ENCODE measurements at places on chromosomes 11 and 22.
A peak's percentile ranks its signal among the peaks of the same experiment; 100 is the strongest.

GRCh38 chr11:71249301-71249700 is 3.1 kb downstream of the SHANK2 start:
- no peak for DNase-seq

GRCh38 chr11:102653744-102654291 is 28.7 kb upstream of the MMP20 start:
- no peak for DNase-seq

GRCh38 chr11:12207384-12208150 is 97.2 kb downstream of the MICAL2 start:
- DNase-seq = no peak

- DNase-seq = no peak
These were observed 918 bp downstream of the CHORDC1 start for GRCh38 chr11:90221803-90222458.

GRCh38 chr11:79263001-79263400 is 177.8 kb downstream of the TENM4 start:
- DNase-seq = no peak

GRCh38 chr11:911031-911889 is 650 bp upstream of the CHID1 start:
- DNase-seq = no peak

DNA sequence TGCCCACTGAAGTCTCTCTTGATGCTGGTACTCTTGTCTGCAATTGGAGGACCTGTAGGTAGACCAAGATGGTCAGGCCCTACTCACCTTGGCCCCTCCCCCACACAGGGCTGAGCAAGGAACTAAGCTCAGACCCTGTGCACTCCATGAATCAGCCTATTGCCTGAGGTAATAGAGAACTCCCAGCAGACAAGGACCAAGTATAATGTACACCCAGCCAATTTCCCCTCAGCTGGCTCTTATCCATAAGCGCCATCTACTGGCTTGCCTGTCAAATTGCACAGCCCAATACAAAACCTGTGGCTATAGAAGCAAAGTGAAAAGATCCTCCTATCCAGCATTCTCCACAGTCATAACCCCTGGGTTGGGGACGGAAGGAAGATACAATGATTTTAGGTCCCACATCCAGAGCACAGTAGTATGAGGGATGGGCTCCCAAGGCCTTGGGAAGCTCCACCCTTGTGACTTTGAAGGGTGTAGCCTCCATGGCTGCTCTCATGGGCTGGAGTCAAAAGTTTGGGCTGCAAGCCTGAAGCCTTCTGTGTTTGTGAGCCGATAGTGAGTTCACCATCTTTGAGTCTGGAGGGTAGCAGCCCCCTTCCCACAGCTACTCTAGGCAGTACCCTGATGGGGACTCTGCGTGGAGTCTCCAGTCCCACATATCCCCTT is 56.0 kb downstream of the GLYATL2 start:
- peak; percentile 10 for DNase-seq

- no peak for DNase-seq
These were observed 129.1 kb upstream of the ARHGAP42 start for GRCh38 chr11:100557830-100558611.

- no peak for DNase-seq
These were observed 40.8 kb upstream of the FTH1 start for GRCh38 chr11:62008193-62008592.

DNA sequence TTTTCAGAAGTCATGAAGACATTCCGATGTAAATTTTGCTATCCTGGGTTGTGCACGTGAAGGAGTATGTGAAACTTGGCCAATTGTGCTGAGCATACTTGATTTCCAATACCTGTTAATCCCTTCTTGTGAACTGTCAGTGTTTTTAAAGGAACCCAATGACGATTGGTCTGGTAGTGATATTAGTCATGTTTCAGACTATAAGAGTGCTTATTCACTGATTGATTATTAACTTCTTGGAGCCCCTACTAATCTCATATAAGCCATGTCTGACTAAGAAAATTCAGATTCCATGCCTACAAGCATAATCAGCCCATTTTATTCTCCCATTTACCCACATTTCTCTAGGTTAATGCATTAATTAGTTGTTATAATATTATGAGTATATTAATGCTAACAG is 330.8 kb upstream of the MTNR1B start:
- DNase-seq = no peak

GRCh38 chr11:22808571-22809197 is 20.9 kb downstream of the SVIP start:
- DNase-seq = no peak

DNA sequence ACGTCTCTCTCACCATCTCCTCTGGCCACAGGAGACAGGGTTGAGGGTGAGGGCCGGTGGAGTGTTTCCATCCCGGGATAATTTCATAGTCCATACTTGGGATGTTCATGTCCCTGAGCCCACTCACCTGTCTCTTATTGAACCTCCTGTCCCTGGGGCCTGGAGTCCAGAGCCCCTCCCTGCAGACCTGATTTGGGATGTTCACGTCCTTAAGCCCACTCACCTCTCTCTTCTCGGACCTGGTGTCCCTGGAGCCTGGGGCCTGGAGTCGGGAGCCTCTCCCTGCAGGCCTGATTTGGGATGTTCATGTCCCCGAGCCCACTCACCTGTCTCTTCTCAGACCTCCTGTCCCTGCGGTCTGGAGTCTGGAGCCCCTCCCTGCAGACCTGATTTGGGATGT is 868.2 kb downstream of the BRD1 start:
- DNase-seq = no peak

- no peak for DNase-seq
These were observed 14.8 kb downstream of the CD3E start for GRCh38 chr11:118319337-118319707.

DNA sequence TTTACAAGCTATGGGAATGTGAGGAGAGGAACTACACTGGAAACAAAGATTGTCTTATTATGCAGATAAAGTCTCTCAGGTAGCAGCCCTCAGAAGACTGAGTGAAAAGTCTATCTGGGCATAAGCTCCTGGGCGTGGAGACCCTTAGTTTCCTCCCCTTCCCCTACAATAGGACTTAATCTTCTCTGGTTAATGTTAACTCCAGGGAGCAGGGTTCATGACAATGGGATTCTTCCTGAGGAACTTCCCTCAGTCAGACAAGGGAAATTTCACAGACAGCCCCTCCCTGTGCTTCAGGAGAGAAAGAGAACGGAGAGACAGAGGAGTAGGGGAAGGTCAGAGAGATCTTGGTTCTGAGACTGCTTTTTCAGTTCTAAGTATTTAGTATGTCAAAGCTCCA is 1428.6 kb downstream of the LRRC4C start:
- no peak for DNase-seq

GRCh38 chr11:111456859-111457730 is 55.1 kb downstream of the BTG4 start:
- no peak for DNase-seq

- no peak for DNase-seq
These were observed 83.0 kb upstream of the SHANK2 start for GRCh38 chr11:71335371-71335770.

DNA sequence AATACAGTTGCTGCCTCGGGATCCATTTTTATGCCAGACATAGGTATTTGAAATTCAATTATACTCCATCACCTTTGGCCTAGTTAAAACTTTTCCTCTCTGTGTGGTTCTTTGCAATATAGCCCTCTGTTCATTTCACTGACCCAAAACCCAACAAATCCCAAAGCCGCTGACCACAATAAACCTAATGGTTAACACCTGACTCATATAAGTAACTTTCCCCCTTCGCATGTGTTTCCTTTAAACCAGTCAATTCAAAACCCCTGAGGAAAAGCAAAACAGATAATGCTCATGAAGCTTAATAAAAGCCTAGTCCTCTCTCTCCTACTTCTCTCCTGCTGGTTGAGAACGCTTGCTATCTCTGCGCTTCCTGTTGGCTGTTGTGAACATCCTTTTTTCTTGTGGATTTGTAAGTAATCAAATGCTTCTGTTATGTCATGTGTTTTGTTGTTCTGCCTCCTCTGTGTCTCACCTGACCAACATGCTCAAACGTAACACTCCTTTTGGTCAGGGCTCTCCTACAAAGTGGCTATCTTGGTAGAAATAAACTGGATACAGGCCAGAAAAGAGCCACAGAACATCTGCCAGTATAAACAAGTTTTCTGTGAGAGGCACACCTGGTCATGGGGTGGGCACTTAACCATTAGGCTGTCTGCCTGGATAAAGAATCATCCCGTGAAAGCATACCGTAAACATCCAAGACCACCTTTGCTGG is 652.6 kb downstream of the METTL15 start:
- DNase-seq = no peak

- no peak for DNase-seq
These were observed 89.1 kb upstream of the DBX1 start for GRCh38 chr11:20249378-20249777.

- DNase-seq = no peak
These were observed 95.2 kb upstream of the TP53I11 start for GRCh38 chr11:45045683-45046471.

DNA sequence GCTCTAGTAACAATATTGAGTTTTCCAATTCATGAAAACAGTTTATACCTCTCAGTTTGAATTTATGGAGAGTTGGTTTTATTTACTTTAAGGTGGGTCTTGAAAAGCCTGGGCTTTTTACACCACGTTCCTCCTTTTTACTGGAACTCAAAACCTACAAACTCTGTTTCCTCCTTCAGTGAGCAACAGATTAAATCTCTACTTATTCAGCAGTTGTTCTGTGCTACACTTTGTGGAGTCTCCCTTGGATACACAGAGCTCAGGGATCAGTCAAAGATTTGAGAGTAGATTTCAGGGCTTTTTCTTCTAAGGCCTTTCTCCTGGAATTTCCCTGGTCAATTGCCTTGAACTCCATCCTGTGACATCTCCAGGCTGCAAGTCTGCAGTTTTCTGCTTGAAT is 3.5 kb downstream of the NXPE1 start:
- DNase-seq = no peak

DNA sequence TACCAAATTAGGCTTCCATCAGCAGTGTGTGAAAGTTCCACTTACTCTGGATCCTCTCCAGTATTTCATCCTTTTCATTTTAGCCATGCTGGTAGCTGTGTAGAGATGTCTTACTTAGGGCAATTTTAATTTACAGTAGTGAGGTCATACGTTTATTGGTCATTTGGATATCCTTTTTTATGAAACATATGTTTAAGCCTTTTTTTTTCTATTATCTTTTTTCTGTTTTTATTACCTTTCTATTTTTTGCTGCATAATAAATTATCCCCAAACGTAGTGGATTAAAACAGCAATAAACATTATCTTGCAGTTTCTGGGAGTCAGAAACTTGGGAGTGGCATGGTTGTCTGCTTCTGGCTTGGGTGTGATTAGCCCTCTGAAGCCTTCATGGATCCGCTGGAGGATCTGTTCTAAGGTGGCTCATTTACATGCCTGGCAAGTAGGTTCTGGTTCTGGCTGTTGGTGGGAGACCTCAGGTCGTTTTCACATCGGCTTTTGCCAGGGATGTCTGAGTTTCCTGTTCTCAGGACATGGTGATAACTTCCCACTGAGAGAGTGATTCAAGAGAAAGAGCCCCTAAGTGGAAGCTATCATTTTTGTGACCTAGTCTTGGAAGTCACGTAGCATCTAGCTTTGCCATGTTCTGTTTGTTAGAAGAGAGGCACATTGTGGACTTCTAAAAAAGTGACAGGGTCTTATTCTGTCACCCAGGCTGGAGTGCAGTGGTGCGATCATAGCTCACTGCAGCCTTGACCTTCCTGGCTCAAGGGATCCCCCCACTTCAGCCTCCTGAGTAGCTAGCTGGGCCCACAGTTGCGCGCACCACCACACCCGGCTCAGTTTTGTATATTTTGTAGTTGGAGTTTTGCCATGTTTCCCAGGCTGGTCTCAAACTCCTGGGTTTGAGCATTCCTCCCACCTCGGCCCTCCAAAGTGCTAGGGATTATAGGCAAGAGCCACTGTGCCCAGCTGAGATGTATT is 38.6 kb downstream of the PPP6R3 start:
- DNase-seq = no peak

DNA sequence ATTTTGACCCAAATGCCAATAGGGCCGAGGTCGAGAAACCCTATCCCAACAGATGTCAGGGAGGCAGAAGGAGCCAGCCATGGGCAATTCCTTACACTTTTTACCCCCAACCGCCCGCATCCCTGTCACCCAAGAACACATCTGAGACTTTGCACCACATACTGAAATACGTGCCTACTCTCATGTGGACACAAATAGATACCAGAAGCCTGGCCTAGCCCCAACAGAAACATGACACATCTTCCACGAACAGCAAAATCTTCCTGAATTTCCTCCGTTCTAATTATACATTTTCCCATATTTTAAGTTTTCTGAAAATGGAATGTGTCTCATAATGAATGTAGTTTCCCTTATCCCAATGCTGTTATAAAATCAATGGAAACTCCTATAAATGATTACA is 64.7 kb downstream of the SLC1A2 start:
- DNase-seq = no peak

DNA sequence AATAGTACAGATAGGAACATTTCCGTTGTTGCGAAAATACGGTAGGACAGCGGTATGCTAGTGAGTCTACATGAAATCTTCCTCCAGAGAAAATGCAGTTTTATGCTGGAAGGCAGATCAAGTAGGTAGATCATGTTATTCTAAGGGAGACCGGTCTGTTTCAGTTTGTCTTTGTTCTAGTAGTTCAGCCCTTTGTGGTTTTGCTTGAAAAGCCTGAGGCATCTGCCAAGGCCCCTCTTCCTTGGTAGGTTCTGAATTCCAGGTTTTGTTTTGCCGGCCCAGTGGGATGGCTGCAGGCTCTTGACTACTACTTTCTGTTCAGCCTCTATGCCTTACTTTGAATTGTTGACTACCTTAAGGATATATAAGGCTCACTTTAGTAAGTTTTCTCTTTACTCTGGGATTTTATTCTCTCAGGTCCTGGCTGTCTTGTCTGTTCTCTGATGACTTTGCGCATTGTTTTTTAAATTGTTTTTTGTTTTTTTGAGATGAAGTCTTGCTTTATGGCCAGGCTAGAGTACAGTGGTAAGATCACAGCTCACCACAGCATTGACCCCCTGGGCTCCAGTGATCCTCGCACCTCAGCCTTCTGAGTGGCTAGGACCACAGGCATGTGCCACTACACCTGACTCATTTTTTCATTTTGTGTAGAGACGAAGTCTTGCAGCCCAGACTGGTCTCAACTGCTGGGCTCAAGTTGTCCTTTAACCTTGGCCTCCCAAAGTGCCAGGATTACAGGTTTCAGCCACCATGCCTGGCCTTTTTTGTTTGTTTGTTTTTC is 53.7 kb downstream of the HIPK3 start:
- DNase-seq = no peak

DNA sequence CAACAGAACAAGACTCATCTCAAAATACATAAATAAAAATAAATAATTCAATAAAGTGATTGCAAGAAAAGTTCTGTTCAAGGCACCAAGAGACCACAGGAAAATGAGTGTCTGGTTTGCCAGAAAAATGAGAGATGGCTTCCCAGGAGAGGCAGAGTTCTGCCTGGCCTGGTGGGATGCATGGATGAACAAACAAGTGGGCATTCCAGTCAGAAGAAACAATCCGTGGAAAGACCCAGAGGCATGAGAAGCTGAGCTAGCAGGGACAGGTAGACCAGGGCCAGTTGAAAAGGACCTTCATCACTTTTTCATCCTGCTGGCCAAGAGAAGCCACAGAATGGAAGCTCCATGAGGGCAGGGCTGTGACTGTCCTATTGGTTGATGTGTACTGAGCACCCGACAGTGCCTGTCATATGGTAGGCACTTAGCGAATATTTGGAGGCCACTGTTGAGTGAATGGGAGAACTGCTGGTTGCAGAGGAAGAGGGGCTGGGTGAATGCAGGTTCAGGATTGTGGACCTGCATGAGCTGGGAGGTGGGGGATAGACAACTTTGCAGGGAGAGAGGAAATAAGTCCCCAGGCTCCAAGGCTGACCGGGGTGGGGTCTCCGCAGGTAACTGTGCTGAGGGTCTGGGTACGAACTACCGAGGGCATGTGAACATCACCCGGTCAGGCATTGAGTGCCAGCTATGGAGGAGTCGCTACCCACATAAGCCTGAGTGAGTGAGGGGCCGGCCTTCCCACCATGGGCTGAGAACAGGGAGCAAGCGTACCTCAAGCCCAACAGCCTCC is 3.7 kb downstream of the F2 start:
- DNase-seq = no peak
